ENCODE measurements at places on chromosomes 3 and 15.

- DNase-seq = no peak
Observed at GRCh38 chr3:116863270-116863770, 153.7 kb downstream of the TUSC7 start.

DNA sequence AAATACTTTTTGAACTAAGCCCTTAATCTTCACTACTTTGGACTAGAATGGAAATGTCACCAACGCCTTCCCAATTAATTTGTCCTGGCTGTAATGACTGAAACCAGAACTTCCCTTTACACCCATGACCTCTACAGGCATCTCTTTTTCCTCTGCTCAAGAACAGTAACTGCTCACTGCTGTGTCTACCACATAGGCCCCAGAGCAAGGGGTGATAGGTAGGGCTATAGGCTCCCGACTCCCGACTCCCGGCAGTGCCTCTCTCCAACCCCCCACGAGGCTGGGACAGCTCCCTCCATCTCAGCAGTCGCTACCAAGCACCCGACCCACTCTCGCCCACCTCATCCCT, 384 bp upstream of the LEKR1 start:
- no peak for DNase-seq

DNA sequence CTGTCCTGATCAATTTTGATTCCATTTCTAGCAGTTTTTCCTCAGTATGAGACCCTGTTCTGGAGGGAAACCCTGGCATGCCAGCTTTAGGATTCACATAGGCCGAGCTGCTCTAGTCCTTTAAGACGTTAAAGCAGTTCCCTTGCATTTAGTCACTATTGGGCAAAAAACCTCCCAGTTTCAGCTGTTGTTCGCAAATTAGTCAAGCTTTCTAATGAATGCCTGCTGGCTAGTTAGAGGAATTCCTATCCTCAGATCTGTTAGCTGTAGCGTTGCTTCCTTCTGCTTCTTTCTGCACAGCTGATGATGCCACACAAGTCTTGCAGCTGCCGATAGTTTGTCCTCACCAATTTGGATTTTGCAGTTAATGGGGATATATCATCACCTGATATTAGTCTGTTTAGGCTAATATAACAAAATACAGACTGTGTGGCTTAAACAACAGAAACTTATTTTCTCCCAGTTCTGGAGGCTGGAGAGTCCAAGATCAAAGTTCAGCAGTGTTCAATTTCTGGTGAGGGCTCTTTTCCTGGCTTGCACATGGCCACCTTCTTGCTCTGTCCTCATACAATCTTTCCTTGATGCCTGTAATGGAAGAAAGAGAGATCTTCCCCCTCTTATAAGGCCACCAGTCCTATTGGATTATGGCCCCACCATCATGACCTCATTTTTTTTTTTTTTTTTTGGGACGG, 7.5 kb upstream of the UBL7 start:
- no peak for DNase-seq

- no peak for DNase-seq
Observed at GRCh38 chr3:47162697-47163168, 1.2 kb downstream of the SETD2 start.

- no peak for DNase-seq
Observed at GRCh38 chr3:169564883-169565282, 98.6 kb downstream of the MECOM start.

GRCh38 chr15:58574631-58575030, 142.8 kb downstream of the LIPC start:
- DNase-seq = no peak

- DNase-seq = no peak
Observed at GRCh38 chr3:31405515-31405914, 127.2 kb upstream of the STT3B start.

GRCh38 chr15:80550908-80551260, 144.2 kb upstream of the ABHD17C start:
- DNase-seq = no peak

DNA sequence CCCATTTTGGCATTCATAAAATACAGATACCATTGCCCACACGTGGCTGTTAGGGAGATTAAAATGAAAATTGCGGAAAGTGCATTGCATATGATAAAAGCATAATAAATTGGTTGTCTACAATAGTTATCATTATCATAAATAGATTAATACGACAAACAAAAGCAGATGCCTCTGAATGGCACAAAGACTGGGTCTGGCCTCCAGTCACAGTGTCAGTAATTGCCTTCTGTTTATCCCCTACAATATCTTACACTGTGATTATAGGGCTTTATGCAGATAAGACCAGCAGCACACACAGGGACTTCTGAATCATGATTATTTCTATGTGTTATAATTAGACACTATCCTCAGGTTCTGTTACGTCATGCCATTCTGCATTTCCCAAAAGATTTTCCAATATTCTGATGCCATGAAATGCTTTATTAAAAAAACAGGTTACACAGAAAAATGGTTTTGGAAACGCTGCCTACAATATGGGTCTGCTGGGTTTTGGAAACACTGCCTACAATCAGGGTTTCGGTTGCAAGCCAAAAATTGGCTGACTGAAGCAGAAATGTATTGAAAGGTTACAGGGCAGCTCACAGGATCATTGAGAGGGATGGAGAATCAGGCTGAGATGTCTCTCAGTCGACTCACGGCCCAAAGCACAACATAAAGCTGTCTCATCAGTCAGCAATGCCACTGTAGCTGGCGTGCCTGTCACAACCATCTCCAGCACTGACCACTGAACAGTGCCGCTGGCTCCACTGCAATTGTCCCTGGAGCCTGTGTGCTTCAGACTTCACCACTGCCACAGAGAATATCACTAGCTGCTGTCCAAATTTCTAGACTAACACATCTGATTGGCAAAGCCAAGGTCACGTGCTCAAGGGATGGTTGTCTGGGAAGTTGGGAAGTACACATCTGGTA, 248.1 kb downstream of the ERC2 start:
- DNase-seq = no peak

DNA sequence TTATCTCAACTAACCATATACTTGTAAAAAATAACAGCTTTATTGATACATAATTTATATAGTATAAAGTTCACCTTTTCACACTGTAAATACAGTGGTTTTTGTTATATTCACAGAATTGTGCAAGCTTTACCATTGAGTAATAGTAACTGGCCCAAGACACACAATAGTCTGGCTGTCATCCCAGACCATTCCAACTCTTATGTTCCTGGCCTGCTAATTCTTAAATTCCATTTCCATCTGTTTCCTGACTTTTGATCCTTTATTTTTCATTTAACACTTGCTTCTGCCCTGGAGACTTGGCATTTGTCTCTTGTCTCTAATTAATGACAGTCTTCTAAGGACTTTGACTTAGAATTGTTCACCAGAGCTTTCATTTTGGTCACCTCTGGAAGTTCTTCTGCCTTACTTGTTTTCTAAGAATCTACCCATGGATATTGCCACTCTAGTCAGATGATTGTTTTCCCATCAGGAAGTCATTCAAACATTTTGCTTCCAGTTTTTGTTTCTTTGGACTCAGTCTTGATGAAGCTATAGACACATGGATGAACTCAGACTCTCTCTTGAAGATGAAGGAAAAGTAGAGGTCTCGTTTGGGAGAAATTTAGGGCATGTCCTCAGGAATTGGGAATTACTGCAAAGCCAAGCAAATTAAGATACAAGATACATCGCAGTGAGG, 27.2 kb upstream of the PLSCR4 start:
- no peak for DNase-seq

GRCh38 chr3:26587571-26587970, 35.0 kb upstream of the LRRC3B start:
- no peak for DNase-seq

GRCh38 chr3:12005951-12006625, 1.9 kb downstream of the SYN2 start:
- no peak for DNase-seq

- no peak for DNase-seq
Observed at GRCh38 chr3:127658234-127658633, 14.5 kb upstream of the ABTB1 start.

GRCh38 chr3:127529346-127530188, 61.0 kb downstream of the TPRA1 start:
- DNase-seq = no peak

- DNase-seq = no peak
Observed at GRCh38 chr3:94965867-94966475, 903.1 kb downstream of the NSUN3 start.

DNA sequence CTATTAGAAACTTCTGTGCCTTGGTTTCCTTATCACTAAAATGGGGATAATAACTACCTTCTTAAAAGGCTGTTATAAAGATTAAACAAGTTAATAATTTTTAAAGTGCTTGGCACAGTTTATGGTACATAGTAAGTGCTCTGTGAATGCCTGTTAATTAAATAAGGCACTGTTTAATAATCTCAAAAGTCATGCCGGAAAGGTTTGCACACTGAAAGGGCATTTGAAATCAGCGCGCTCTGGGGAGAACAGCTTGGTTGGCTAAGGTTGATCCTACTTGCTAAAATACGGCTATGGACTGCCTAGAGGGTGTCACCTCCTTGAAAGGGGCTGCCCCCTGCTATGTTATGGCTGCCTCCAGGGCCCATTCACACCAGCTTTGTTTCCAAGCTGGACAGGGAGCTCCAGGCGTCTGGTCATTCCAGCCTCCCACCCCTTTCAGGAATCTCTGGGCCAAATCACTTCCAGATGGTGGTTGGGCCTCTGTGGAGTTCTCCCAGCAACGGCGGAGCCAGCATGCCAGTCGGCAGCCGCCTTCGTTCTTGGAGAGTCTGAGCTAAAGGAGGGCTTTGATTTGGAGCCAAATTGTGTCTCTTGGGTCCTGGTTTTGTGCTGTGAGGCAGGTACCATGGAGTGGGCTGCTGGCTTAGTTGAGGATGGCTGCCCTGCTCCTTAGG, 5.9 kb downstream of the FLNB start:
- peak; percentile 62 for DNase-seq

- DNase-seq = no peak
Observed at GRCh38 chr3:150439657-150440056, 31.6 kb downstream of the TSC22D2 start.

DNA sequence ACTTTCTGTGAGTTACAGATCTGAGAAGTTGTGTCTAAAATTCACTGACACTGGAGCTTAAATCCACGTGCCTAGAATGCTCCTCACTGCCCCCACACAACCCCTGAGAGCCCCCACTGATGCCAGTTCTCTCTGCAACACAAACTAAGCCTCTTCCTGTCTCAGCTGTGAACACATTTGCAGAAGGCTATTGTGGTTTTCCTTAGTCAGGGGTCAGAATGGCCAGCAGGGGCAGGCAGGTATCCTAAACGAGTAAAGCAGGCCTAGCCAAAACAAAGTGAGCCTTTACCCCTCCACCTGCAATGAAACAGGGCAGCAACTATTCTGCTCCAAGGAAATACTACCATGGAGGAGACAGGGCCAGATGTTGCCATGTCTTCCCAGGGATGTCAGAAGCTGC, 78.6 kb downstream of the FHIT start:
- no peak for DNase-seq

DNA sequence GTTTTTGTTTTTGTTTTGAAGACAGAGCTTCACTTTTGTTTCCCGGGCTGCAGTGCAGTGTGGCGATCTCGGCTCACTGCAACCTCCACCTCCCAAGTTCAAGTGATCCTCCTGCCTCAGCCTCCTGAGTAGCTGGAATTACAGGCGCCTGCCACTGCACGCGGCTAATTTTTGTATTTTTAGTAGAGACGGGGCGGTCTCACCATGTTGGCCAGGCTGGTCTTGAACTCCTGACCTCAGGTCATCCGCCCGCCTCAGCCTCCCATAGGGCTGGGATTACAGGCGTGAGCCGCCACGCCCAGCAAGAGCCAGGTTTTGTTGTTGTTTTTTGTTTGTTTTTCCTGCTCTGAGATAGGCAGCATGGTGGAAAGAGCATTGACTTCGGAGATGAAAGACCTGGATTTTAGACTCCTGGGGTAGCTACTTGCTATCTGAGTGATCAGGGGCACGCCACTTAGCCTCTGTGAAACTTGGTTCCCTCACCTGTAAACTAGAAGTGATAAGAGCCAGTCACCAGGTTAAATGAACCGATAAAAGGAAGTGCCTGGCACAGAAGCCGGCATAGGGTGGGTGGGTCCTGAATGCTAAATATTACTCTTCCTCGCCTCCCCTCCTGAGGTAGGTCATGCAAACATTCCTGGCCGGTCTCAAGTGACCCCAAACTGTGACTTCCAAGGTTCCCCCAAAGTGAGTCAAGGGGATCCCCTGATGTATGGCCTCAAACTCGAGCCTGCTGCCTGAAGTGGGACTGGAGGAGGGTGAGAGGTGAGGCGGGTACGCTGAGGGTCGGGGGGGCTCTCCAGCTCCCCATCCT, 62.9 kb upstream of the MCF2L2 start:
- peak; percentile 33 for DNase-seq

- no peak for DNase-seq
Observed at GRCh38 chr15:96005906-96006305, 324.6 kb upstream of the NR2F2 start.

GRCh38 chr3:186921578-186921977, 8.7 kb upstream of the ST6GAL1 start:
- no peak for DNase-seq

DNA sequence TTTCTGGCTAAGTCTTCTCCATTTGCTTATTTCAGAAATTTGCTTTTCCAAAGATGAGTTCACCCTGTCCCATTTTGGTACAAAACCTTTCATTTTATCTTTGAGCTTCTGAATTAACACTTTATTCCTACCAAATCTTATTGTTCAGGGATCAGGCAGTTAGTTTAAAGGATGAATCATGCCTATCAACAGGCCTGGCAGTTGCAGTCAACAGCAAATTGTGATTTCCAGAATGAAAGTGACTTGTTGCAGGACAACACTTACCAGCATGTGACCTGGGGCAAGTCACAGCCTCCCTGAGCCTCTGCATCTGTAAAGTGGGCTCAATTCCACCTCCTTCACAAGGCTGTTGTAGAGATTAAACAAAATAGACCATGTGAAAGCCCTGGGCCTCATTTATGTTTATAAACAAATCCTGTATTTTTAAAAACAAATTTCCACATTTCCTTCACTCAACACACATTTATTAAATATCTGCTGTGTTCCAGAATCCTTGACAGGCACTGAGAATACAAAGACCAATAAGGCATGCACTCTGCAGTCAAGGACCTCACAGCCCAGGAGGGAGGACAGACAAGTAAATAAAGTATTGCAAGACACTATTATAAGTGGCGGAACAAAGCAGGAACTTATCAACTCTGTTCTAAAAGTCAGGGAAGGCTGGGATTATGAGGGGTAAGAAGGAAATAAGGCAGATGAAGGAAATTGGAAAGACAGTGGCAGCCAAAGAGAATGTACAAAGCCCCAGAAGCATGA, 359.1 kb upstream of the IL12A start:
- DNase-seq = no peak

DNA sequence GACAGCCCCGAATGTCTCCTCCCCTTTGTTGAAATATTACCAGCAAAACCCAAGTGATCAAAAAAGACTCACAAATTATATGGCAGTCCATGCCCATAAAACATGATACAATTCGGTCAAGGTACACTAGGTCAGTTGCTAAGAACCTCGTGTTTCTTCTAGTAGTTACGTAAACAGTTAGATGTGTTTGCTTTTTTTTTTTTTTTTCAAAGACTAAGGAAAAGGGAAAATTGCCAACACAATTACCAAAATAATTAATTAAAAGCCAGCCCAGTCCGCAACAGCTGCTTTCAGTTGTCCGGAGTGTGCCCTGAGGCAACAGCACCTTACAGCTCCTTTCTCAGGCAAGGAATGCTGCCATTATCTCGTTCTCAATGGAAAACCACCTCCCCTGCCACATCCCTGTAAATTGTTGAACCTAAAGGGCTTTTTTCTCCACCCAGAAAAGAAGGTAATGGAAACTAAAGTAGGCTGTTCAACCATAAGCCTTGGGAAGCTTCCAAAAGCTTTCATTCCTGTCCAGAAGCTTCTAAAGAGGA, 129.2 kb upstream of the TSC22D2 start:
- no peak for DNase-seq

- no peak for DNase-seq
Observed at GRCh38 chr3:186142393-186142932, 33.6 kb upstream of the ETV5 start.
